Right lung (tissue), 10 donors: ENCODE measurements at places on chromosomes 11 and 22. TPM values are rescaled to one million over a fixed set of nuclear protein-coding genes. Genes with fewer than 3 reads are reported as not detected.

DNA sequence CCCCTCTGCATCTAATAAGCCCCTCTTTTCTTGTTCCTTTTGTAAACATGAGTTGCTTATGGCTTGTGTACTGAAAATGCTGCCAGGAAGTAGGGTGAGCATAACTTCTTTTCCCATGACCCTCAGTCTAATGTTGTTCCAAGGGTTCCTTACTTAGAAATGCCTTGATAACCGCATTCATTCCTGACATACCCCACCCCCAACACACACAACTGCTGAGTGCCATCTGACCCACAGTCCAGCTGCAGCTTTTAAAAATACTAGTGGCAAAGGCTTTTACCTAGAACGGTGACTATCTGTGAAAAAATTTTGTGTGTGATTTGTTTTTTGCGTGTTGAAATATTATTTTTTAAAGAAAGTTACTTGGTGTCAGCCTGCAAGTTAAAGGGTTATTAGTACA, 52.6 kb downstream of the ARHGAP42 start:
- DNase-seq = no peak

- DNase-seq = no peak
Measured at GRCh38 chr22:30310881-30311771, 15.6 kb downstream of the TBC1D10A start.

- no peak for DNase-seq
Measured at GRCh38 chr22:25672289-25673084, 69.5 kb upstream of the MYO18B start.

GRCh38 chr11:120128392-120129119, 9.4 kb downstream of the TRIM29 start:
- DNase-seq = peak; percentile 11

DNA sequence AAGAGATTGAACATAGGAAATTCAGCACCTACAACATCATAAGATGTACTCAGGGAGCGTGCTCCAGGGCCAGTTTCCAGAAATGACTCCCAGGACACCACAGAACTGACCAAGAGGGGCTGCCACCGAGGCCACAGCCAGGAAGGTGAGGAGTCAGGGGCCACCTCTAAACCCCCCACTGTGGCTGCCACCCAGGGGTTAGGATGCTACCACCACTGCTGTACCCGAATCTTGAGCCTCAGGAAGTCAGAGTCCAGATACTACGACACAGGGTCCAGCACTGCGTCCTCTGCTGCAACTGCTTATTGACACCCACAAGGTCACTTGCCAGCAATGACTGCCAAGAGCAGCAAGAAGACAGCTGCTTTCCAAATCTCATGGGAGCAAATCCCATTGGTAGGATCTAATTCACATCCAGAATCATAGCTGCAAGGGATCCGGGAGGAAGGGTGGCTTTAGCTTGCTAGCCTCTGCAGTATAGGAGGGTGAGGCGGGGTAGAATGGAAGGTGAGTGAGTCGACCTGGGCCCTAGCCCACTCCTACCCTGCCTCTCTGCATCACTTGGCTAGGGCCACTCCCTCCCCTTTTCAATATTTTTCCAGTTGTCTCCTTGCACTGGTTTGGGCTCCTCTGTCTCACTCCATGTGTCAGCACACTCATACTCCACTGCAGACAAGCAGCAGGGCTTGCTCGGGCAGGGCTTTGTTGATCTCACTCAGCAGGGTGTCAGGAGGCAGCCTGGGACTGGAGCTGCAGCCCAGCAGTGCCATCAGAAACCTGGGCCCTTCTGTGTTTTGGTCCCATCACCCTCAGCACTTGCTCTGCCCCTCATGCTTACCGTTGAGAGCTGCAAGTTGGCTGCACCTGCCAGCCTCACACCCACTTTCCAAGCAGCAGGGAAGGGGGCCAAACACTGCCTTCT, 18.1 kb upstream of the CYTH4 start:
- DNase-seq = no peak

- DNase-seq = no peak
Measured at GRCh38 chr11:78041843-78042440, 18.9 kb upstream of the KCTD14 start.

DNA sequence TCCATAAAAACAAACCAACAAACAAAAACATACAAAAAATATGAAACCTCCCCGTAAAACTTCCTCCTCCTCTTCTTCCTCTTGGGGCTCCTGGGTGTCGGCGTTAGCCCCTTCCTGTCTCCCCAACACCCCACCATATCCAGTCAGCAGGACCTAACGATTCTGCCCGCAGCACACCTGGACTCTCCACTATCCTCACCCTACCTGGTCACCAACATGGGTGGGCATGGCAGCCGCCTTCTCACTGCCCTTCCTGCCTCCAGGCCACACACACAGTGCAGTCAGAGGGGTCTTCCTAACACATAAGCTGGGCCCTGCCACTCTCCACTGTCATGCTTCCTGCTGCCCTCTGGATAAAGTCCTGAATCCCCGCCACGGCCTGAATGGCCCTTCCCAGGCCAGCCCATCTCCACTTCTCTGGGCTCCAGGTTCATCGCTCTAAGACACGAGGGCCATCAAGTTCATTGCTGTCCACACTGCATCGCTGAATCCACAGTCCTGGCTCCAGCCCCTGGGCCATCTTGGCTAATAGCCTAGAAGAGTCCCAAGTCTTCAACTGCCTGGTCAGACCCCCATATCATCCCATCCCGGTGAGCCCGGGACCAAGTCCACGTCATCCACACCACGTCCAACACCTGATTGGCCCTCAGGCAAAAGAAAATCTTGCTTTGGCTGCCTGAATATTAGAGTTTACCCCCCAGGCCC, 76.2 kb downstream of the IGLL1 start:
- no peak for DNase-seq

DNA sequence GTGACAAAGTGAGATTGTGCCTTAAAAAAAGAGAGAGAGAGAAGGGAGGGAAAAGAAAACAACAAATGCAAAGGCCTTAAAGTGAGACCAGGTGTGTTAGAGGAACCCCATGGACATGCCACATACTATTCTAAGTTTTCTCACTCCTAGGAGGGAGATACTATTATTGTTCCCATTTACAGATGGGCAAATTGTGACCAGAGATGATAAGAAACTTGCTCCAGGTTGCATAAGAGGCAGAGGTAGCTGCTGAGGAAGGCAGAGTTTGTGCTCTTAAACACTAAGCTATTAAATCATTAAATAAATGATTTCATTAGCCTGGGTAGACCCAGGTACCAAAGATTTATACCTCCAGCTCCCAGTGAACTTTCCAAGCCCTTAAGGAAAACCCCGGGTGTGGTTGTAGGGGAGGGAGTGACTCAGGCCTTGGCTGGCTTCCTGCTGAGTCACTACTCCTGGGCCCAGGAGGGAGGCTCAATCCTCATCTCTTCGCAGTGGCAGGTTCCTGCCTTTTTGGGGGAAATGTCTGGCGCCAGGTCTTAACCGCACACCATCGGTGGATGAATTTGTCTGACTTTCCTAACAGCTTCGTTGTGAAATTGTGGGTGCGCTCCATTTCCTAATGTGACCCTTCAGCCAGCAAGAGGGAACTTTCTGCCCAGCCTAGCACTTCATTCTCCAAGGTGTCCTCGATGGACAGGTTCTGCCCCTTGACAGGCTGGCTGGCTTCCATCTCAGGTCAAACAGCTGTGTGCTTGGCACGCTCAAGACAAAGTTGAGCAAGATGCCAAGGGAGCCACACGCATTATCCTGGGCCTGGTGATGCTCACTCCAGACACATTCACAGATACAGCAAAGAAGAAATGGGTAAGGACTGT, 33.4 kb upstream of the PTPRJ start:
- DNase-seq = no peak

- no peak for DNase-seq
Measured at GRCh38 chr22:36741968-36742367, 34.0 kb downstream of the IFT27 start.

DNA sequence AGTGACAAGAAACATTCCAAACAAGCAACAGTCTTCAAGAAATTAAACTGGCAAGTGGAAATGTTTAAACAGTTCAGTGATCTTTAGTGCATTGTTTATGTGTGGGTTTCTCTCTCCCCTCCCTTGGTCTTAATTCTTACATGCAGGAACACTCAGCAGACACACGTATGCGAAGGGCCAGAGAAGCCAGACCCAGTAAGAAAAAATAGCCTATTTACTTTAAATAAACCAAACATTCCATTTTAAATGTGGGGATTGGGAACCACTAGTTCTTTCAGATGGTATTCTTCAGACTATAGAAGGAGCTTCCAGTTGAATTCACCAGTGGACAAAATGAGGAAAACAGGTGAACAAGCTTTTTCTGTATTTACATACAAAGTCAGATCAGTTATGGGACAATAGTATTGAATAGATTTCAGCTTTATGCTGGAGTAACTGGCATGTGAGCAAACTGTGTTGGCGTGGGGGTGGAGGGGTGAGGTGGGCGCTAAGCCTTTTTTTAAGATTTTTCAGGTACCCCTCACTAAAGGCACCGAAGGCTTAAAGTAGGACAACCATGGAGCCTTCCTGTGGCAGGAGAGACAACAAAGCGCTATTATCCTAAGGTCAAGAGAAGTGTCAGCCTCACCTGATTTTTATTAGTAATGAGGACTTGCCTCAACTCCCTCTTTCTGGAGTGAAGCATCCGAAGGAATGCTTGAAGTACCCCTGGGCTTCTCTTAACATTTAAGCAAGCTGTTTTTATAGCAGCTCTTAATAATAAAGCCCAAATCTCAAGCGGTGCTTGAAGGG, 6.0 kb downstream of the MALAT1 start:
- no peak for DNase-seq

DNA sequence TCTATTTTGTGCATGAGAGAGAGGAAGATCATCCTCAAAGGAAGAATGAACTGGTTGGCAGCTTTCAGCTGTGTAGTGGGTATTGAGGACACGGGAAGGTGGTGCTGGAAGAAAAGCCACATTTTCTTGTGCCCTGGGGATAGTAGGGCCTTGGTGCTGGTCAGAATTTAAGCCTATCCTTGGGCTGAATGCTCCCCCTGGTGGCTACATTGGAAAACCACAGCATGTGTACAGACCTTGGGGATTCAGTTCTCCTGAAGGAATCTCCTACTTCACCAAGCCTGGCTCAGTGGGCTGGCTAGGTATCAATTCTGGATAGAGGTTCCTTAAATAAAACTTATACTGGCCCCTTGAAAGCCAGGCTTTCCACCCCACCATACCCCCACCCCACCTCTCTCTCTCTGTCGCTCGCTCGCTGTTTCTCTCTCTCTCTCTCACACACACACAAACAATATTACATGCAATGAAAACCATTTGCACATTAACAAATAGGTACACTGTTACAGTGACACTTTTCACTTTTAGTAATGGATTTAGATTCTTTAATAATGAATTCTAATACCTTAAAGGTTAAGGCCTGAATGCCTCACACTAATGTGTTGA, 2.8 kb upstream of the OR51M1 start:
- peak; percentile 13 for DNase-seq

DNA sequence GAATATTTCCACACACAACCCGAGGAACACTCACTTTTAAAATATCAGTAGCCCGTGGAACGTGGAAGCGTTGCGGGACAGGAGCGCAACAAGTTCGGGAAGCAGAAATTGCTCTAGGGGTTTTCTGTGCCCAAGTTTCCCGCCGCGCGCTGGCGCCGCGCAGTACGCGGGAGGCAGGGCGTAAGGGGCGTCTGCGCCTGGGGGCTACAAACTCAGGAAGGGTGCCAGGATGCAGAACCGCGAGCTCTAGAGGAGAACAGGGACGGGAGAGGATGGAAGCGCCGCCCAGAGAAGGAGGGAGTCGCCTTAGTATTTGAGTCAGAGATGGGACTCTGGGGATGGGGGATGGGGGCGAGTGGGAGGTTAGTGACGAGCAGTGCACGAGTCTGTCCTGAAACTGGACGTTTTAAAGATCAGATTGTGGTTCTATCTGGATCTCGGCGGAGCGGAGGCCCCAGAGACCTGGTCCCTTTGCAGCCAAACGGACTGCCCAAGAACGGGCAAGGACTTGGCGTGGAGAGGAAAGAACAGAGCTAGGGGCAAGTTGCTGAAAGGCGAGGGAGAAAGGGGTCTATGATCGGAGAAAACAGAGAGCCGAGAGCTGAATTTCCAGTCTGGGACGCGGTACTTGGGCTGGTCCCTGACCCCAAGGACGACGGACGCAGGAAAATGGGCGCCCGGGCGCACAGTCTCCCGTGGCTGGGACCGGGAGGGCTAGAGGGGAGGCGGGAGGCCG, 4.7 kb downstream of the BSX start:
- no peak for DNase-seq

GRCh38 chr22:49124608-49125007, 703.1 kb downstream of the BRD1 start:
- DNase-seq = no peak

GRCh38 chr11:2154889-2155288, 6.1 kb downstream of the INS start:
- no peak for DNase-seq

DNA sequence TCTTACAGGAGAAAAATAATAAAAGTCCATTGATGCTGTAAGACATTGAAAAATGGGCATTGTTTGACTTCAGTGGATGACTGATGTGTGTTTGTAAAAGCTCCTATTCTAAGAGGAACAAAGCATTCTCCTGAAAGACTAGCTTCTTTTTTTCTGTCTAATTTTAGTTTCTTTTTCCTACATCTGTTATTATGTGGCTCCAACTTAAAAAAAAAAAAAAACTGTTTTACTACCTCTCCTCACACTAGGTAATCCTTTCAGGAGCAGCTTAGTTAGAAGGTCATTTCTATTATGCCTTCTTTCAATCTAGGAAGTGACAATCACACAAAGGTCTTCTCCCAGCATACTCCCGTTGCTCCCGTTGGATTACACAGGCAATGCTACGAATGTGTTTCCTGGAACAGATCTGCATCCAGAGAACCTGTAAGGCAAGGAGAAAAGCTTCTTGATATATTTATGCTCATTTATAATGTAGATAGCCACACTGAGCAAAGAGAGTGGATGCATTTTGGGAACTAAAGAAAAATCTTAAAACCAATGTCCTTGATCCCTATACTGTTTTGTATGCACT, 595.1 kb upstream of the CCDC179 start:
- DNase-seq = no peak

Gene MAPK8IP1
- polyA plus RNA-seq = 5.5 TPM

Gene NXPE1
- not detected for polyA plus RNA-seq

Gene SCGB2A2
- not detected for polyA plus RNA-seq

Gene OR51I1
- polyA plus RNA-seq = not detected

Gene INSC
- polyA plus RNA-seq = 0.55 TPM

Gene MPEG1
- polyA plus RNA-seq = 14.7 TPM

Gene CALCA
- polyA plus RNA-seq = 3.8 TPM

Gene HBB
- 305 TPM for polyA plus RNA-seq

Gene PHF21B
- polyA plus RNA-seq = 0.68 TPM

Gene PLA2G3
- 0.34 TPM for polyA plus RNA-seq

Gene TRPT1
- polyA plus RNA-seq = 23.7 TPM
